Thyroid gland (tissue), 4 donors: ENCODE measurements at places on chromosomes 2 and 18. TPM values are rescaled to one million over a fixed set of nuclear protein-coding genes. Genes with fewer than 3 reads are reported as not detected.

DNA sequence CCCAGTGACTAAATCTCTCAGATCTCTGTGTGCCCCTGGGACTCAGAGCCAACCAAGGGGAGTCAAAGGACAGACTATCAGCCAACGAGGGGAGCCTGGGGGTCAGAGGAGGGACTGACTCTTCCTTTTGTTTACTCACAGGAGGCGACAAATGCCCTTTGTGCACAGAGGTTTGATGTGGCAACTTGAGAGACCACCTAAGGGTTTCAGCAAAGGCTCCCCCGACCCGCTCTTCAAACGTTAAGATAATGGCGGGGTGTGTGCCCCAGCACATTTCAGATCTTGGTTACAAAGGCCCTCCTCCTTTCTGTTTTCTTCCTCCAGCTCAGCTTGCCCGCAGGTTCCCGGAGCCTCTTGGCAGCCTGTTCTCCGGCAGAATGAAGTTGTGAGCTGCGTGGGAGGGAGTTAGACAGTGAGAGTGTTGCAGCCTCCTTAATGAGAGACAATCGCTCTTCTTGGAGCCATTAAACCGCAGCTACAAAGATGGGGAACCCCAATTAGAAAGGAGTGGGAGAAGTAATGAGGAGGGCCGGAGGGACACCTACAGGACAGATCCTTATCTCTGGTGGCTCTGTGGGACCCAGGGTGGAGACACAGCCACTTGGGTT lies 76.2 kb downstream of the KIAA2012 start:
- H3K4me3 ChIP-seq: no peak overlapping the region
- H3K4me1 ChIP-seq: no peaks in the 10 kb centered on the region
- no peak for DNase-seq
- no peaks in the 10 kb centered on the region for H3K27me3 ChIP-seq

DNA sequence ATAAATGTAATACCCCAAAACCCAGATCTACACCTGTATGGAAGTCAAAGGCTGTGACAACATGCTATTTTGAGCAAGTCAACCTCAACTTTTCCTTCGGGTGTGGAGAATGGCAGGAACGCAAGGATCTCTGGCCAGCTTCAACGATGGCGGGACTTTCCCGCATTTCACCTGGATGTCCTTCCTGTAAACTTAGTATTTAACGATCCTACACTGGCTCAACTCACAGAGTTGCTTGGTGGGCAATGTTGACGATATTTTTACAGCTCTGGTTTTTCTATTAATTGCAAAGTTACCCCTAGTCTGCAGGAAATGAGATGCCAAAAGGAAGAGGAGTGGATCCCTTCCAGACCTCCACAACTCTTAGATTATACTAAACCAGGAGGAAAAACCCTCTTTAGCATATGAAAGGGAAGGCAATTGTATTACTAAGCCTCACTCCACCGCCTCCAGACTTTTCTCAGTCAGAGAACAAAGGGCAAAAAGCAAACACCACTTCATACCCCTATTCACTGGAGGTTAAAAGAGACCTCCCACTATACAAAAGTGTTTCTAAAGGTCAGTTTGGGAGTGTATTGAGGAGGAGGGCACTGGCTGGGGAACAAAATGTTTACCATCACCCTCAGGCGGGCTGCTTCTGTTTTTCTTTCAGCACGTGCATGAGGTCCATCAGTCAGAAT lies 56.5 kb upstream of the ACVR1 start:
- H3K4me3 ChIP-seq: no peak overlapping the region
- H3K27ac ChIP-seq: no peak overlapping the region
- no peaks in the 10 kb centered on the region for H3K27me3 ChIP-seq
- no peaks in the 10 kb centered on the region for H3K36me3 ChIP-seq
- DNase-seq: no peak

- no peak for DNase-seq
- no peak overlapping the region for H3K27ac ChIP-seq
- H3K27me3 ChIP-seq: no peaks in the 10 kb centered on the region
- no peak overlapping the region for H3K4me3 ChIP-seq
- no peaks in the 10 kb centered on the region for H3K36me3 ChIP-seq
- H3K4me1 ChIP-seq: no peaks in the 10 kb centered on the region
Measured at GRCh38 chr2:144999071-144999875, 479.4 kb upstream of the ZEB2 start.

The R3HDM1 gene
- total RNA-seq: 40.4 TPM

- no peak overlapping the region for H3K4me3 ChIP-seq
- peaks cover 82% of the 10 kb centered on the region for H3K4me1 ChIP-seq
- H3K36me3 ChIP-seq: no peaks in the 10 kb centered on the region
- H3K27me3 ChIP-seq: no peaks in the 10 kb centered on the region
- no peak for DNase-seq
- H3K27ac ChIP-seq: peak overlapping the region; percentile 91
Measured at GRCh38 chr2:113178891-113179290, 5.1 kb downstream of the PSD4 start.

The SKA1 gene
- not detected for total RNA-seq

The HOXD13 gene
- not detected for total RNA-seq

The POTEC gene
- total RNA-seq: not detected

GRCh38 chr2:174630107-174630506 lies 32.5 kb upstream of the WIPF1 start:
- H3K4me3 ChIP-seq: no peak overlapping the region
- H3K36me3 ChIP-seq: no peaks in the 10 kb centered on the region
- DNase-seq: no peak
- H3K27ac ChIP-seq: no peak overlapping the region

DNA sequence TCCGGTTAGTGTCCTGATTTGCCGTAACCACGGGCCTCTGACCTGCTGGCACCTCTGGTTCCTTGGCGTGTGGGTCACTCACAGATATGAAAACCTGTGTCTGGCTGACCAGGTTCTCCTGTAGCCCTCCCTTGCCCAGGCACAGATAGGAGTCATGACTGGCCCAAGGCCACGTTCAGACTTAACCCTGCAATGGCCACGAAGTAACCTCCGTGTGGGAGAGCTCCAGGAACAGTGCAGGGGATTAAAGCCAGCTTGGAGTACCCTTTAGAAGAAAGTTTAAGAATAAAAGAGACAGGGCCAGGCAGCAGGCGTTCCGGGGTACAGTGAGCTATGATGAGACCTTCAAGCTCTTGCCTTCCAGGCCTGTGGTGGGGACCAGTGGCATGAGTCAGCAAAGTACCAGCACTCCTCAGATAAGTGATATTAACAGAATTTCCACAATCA lies 25.5 kb downstream of the CENPO start:
- peaks cover 9% of the 10 kb centered on the region for H3K36me3 ChIP-seq
- DNase-seq: no peak
- H3K27me3 ChIP-seq: no peaks in the 10 kb centered on the region

The LIMS3 gene
- total RNA-seq: 6.1 TPM

The PTGR3 gene
- total RNA-seq: 62.7 TPM

DNA sequence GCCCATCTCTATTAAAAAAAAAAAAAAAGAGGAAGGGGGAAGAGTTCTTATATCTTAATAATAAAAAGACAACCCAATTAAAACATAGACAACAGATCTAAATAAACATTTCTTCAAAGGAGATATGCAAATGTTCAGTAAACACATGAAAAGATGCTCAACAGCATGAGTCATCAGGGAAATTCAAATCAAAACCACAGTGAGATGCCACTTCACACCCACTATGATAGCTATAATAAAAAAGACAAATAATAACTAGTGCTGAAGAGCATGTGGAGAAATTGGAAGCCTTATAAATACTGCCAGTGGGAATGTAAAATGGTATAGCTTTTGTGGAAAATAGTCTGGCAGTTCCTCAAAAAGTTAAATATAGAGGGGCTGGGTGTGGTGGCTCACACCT lies 61.5 kb upstream of the CYP20A1 start:
- H3K27ac ChIP-seq: no peak overlapping the region
- no peaks in the 10 kb centered on the region for H3K27me3 ChIP-seq
- peaks cover 5% of the 10 kb centered on the region for H3K36me3 ChIP-seq
- no peak overlapping the region for H3K4me3 ChIP-seq
- no peaks in the 10 kb centered on the region for H3K4me1 ChIP-seq

DNA sequence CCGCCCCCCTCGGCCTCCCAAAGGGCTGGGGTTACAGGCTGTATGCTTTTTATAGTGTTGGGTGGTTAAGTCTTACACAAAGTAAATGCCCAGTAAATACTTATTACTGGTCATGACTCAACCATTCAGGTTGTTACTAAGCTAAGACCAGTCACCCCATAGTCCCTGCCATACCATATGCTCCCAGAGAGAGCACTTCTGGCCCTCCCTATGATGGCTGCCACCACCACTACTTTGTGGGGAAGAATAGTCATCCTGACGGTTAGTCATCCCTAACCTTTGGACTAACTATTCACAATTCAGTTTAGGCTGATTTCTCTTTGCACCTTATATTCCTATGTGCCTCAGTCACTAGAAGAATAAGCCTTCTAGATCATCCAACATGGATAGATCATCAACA lies 42.0 kb upstream of the MSH2 start:
- DNase-seq: no peak
- peaks cover 12% of the 10 kb centered on the region for H3K4me1 ChIP-seq
- H3K36me3 ChIP-seq: no peaks in the 10 kb centered on the region
- H3K27me3 ChIP-seq: no peaks in the 10 kb centered on the region
- no peak overlapping the region for H3K27ac ChIP-seq
- no peak overlapping the region for H3K4me3 ChIP-seq

DNA sequence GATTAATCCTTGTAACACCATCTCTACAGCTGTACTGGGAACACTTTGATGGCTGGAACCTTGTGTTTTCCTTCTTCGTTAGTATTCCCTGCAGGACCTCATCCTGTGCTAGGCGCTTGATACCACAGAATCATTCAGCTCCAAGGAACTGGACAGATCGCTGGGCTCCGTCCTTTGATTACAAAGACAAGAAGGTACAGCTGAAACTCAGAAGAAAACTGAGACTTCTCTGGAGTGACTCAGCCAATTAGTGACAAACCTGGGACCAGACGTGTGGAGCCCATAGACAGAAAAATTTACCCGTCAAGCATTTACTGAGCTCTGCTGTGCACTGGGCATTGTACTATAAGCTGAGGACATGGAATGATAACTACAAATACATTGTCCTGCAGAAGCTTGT lies 67.3 kb downstream of the NCKAP5 start:
- no peaks in the 10 kb centered on the region for H3K36me3 ChIP-seq
- H3K4me1 ChIP-seq: peaks cover 13% of the 10 kb centered on the region
- DNase-seq: no peak
- H3K4me3 ChIP-seq: no peak overlapping the region
- H3K27me3 ChIP-seq: no peaks in the 10 kb centered on the region
- H3K27ac ChIP-seq: no peak overlapping the region

GRCh38 chr18:58476022-58476421 lies 152.9 kb downstream of the ALPK2 start:
- no peak for DNase-seq
- H3K4me3 ChIP-seq: no peak overlapping the region
- no peaks in the 10 kb centered on the region for H3K4me1 ChIP-seq
- H3K27ac ChIP-seq: no peak overlapping the region
- no peaks in the 10 kb centered on the region for H3K27me3 ChIP-seq

DNA sequence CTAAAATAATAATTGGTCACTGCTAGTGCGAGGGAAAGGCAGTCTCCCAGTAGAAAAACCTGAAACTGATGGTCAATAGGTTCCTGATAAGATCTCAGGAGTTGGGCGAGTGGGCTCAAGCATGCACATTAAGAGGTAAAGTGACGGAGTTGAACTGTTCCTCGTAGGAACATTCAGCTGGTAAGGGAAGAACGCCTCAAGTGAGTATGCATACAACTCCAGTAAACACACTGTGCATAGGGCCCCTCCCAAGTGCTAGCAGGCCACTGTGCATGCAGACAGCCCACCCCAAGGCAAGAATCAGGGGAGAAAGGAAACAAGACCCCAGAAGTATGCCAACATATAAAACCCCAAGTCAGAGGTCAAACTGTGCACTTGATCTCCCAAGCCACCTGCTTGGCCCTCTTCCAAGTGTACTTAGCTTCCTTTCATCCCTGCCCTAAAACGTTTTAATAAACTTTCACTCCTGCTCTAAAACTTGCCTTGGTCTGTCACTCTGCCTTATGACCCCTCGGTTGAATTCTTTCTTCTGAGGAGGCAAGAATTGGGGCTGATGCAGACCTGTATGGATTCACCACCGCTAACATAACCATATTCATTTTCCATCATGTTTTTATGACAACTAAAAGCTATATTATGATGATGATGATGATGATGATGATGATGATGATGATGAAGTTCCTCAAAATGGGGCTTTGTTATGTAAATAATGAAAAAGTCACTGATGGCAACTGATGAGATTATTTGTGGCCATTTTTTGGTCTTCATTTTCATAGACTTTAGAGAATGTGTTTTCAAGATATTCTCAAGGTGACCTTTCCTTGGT lies 118.0 kb upstream of the RAB27B start:
- H3K27me3 ChIP-seq: no peaks in the 10 kb centered on the region
- no peak overlapping the region for H3K4me3 ChIP-seq
- no peak overlapping the region for H3K27ac ChIP-seq

The RSAD2 gene
- 1.5 TPM for total RNA-seq

The UGT1A4 gene
- 0.13 TPM for total RNA-seq

DNA sequence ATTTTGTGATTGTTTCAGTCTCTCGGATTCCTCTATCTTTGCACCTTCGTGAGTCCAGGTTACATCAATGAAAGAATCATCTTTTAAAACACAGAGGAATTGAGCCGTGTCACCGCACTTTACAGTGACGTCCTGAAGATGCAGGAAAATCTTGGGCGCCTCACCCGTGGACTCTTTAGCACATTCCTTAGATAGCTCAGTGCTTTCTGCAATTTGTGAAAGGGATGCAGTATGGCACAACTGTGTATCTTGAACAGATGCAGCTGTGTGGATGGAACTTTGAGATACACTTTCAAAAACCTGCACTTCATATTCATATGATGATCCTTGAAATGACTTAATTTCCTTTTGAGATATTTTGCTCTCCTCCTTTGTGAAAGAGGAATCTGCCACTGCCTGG lies 50.9 kb downstream of the TTN start:
- no peaks in the 10 kb centered on the region for H3K4me1 ChIP-seq
- H3K36me3 ChIP-seq: no peaks in the 10 kb centered on the region
- no peak overlapping the region for H3K27ac ChIP-seq
- DNase-seq: no peak

DNA sequence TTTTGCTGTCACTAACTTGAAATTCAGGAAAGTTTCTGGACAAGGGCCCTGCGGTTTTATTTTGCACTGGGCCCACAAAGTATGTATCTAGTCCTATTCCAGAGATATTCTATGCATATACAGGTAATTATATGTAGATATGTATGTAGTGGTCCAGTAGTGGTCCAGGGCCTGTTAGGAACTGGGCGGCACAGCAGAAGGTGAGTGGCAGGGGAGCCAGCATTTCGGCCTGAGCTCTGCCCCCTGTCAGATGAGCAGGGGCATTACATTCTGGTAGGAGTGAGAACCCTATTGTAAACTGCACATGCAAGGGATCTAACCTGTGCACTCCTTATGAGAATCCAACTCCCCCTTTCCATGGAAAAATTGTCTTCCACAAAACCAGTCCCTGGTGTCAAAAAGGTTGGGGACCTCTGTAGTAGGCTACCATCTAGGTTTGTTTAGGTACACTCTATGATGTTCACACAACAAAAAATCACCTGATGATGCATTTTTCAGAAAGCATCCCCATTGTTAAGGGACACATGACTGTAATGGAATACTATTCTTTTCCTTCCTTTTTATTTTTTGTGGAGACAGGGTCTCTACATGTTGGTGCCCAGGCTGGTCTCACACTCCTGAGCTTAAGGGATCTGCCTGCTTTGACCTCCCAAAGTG lies 2.8 kb upstream of the PPP4R3B start:
- peaks cover 29% of the 10 kb centered on the region for H3K4me1 ChIP-seq
- no peaks in the 10 kb centered on the region for H3K36me3 ChIP-seq
- H3K27me3 ChIP-seq: no peaks in the 10 kb centered on the region

The C2orf92 gene
- total RNA-seq: 36.5 TPM

- H3K4me1 ChIP-seq: peaks cover 9% of the 10 kb centered on the region
- H3K36me3 ChIP-seq: no peaks in the 10 kb centered on the region
- DNase-seq: no peak
- H3K4me3 ChIP-seq: no peak overlapping the region
- H3K27ac ChIP-seq: no peak overlapping the region
- no peaks in the 10 kb centered on the region for H3K27me3 ChIP-seq
Measured at GRCh38 chr18:8307960-8308359, 301.3 kb upstream of the RAB12 start.
